Uterus (tissue), 4 donors: ENCODE measurements at places on chromosomes 1 and 21.

- no peak for DNase-seq
Observed at GRCh38 chr1:2966449-2967328, 54.6 kb upstream of the ACTRT2 start.

DNA sequence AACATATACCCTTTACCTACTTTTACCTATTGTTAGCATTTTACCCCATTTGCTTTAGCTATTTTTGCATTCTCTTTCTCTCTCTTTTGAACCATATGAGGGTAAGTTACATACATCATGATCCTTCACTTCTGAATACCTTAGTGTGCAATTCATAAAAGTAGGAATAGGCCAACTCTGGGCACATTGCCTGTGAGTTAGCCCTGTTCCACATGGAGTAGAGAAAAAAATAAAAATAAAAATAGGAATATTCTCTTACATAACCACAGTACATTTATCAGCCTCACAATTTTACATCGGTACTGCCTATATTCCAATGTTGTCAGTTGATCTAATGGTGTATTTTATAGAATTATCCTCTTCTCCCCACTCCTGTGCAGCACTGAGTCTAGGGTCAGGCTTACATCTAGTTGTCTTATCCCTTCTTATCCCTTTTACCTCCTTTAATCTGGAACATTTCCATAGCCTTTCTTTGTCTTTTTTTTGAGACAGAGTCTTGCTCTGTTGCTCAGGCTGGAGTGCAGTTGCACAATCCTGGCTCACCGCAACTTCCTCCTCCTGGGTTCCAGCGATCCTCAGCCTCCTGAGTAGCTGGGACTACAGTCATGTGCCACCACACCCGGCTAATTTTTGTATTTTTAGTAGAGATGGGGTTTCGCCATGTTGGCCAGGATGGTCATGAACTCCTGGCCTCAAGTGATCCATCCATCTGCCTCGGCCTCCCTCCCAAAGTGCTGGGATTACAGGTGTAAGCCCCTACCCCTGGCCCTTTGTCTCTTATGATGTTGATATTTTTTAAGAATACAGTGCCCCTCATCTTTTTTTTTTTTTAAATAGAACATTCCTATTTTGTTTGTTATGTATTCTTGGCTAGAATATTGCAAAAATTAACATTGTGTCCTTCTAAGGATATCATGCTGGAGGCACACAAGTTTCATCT is 11.1 kb upstream of the SLC30A1 start:
- DNase-seq: no peak

GRCh38 chr1:212962509-212962908 is 12.2 kb downstream of the VASH2 start:
- DNase-seq: no peak

GRCh38 chr1:2300004-2300771 is 72.1 kb downstream of the SKI start:
- DNase-seq: no peak

GRCh38 chr1:14098294-14098913 is 398.4 kb downstream of the PRDM2 start:
- DNase-seq: no peak

DNA sequence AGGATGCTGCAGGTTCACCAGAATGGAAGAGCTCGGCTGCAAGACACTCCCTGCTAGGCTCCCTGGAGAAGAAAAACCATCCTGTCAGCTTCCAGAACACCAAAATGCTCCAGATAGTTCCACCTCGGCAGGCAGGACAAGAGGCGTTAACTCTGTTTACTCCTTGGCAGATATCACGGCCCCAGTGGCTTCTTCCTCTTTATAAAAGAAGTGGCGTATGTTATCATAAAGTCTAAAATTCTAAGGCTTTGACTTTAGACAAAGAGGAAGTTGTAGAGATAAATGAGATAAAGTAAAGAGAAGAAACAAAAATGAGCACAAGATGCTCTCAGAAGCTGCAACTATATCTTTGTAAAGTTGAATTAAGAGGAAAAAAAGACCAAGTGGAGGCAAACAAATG is 24.3 kb upstream of the MTF1 start:
- DNase-seq: no peak

- no peak for DNase-seq
Observed at GRCh38 chr1:198907423-198907746, 268.5 kb downstream of the PTPRC start.

DNA sequence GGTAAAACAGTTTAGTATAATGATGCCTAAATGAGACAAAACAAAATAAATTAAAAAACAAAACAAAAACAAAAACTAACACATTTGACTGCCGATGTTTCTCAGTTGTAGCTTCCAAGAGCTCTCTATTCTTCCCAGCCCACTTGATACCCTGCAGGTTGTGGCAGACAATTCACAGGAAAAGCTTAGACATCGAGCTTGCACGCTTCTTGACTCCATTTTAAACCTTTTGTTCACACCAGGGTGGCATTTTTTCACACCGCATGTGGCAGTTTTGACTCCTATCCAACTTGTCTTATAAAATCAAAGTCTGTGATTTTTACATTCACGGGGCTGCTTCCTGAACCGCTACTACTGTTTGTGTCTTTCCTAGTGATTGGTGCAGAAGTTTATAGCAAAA is 575.9 kb downstream of the USP25 start:
- DNase-seq: no peak

- no peak for DNase-seq
Observed at GRCh38 chr1:36346741-36347370, 23.4 kb upstream of the EVA1B start.

DNA sequence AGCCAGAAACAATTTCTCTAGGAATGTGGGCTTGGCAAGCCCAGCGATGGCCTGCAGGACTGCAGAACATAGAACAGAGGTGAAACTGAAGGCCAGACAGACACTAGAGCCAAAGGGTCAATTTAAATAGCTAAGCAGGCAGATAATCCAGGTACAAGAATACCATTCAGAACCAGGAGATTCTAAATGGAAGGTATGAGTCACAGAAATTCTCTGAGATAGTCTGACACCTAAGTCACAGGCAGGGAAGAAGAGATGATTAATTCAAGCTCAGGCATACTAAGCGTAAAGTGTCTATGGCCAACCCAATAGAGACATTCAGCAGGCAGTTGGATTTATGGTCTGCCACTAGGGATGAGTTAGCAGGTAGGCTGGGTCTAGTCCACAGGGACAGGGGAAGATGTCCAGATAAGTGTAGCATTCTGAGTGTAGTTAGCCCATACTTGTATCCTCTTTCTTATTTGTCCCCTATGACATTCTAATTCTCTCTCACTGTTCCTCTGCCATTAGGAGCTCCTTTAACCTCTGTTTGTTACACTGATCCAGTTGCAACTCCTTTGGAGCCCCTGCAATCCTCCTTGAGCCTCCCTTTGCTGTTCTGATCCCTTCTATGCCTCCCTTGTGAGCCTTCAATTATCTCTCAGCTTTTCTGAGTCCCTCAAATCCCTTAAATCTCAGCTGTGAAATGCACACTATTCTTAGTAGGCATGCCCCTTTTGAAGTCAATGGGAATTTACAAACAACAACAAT is 383.8 kb downstream of the LMO4 start:
- no peak for DNase-seq

GRCh38 chr1:170790175-170790574 is 126.2 kb downstream of the PRRX1 start:
- no peak for DNase-seq

DNA sequence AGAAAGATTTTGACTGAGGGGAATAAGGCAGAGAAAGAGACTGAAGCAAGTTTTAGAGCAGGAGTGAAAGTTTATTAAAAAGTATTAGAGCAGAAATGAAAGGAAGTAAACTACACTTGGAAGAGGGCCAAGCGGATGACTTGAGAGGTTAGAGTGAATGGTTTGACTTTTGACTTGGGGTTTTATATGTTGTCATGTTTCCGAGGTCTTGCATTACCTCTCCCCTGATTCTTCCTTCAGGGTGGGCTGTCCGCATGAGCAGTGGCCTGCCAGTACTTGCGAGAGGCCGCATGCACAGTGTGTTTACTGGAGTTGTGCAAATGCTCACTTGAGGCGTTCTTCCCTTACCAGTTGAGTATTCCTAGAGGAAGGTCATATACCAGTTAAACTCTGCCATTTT is 13.0 kb upstream of the DENND2D start:
- no peak for DNase-seq
